ENCODE measurements at places on chromosomes 16 and 17. TPM values are rescaled to one million over a fixed set of nuclear protein-coding genes. Genes with fewer than 3 reads are reported as not detected.

DNA sequence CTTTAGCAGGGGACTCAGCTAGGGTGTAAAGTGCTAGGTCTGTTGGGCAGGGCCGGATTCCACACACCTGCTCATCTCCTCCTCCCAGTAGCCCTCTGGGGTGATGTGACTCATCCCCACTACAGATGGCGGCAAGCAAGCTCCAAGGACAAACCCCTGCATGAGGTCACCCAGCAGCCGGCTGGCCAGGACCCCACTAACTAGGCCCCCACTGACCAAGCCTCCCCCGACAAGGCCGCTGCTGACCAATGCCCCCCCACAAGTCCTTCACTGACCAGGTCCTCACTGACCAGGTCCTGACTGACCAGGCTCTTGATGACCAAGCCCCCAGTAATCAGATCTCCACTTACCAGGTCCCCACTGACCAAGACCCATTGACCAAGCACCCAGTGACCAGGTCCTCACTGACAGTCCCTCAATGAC, 36.7 kb downstream of the TNFRSF13B start:
- no peak for DNase-seq

GRCh38 chr17:5234645-5235576, at the start of gene SCIMP:
Gene SCIMP (minus strand): TSS chr17:5234860. CDS start chr17:5234755, 105 bp downstream.
- DNase-seq, result no peak

DNA sequence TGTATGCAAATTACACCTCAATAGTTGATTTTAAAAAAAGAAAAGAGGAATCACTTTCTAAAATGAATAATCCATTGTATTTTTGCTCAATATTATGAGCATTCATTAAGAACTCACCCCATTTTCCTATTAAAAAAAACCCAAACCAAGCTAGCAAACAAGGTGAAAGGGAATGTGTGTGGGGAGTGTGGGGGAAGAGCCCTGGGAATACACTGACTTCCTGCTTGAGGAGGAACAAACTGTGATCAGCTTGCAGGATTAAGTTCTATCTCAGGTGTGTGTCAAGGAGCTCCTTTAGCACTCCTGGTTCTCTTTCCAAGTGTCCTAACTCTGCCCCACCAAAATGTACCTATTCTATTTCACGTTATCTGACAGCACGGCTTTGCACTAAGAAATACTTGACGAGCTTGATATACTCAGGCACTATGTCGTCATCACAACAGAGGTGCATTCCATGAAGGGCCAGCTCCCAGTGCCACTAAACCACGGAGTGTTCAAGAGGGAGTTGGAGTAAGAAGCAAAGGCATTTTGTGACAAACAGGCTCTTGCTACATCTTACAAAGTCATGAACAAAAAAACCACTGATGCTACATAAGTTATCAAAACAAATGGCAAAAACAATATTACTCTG, 73.2 kb downstream of the MYH10 start:
- DNase-seq, result no peak

GLIS2 gene
- 6.9 TPM for total RNA-seq

- no peak for DNase-seq
These were observed 330 bp downstream of the CASKIN2 start for GRCh38 chr17:75514919-75515495.

GRCh38 chr16:28925386-28926228, 569 bp upstream of the RABEP2 start:
- no peak for DNase-seq

DNA sequence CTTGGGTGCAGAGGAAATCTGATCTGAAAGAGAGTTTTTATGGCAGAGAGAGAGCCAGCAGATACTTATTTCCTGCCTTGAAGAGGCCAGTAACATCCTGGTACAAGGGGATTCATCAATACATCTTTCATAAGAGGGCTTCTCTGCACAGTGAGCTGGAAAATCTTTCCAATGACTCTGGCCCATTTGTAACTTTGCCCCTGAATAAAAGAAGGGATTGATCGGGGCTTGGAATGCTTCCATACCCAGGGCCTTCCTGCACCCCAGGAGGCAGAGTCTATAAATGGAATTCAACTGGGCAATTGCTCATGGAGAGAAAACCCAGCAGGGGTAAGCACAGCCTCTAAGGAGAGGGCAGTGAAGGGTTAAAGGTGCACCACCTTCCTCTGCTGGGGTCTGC, 163.3 kb downstream of the XYLT1 start:
- no peak for DNase-seq

DNA sequence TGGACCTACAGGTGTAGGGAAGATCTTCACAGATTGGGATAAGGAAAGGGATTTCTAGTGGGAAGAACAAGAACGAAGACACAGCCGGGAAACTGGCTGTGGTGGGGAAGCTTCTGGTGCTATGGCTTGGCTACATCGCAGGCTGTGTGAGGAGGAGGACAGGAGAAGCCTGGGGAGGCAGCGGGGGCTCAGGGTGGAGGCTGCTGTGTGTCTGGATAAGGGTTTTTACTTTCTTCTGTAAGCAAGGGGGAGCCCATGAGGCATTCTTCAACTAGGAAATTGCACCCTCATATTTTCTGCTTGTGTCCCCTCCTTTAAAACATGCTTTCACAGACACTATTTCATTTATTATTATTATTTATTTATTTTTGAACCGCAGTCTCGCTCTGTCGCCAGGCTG, 2.9 kb upstream of the RHBDF2 start:
- DNase-seq, result no peak

GRCh38 chr17:19359856-19360255, 2.7 kb downstream of the B9D1 start:
- DNase-seq, result no peak

- DNase-seq, result no peak
These were observed at the start of gene RAPGEFL1 for GRCh38 chr17:40177275-40177874. Gene RAPGEFL1 (plus strand): TSS chr17:40177470. CDS start chr17:40177862, 392 bp downstream.

DNA sequence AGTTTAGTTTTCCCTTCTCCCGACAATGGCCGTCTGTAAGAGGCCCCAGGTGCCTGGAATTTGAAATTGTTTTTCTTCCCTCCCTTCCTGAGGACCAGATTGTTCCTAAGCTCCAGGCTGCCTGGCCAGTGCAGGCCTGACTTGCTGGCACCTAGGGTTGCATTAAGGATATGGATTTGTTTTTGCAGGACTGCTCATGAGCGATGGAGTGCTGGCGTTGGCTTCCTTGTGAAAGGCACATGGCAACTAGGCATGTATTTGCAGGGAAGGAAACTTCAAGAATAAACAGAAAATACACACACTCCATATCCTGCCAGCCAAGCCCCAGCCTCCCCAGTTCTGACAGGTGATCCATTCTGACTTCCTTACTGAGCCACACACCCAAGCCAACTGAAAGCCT, 25.5 kb upstream of the SOX9 start:
- no peak for DNase-seq

RUSF1 gene
- 64.6 TPM for total RNA-seq

CCL5 gene
- total RNA-seq, result 4.9 TPM

GRCh38 chr17:3691617-3692067, 4.3 kb downstream of the P2RX5 start:
- DNase-seq, result no peak

CACNA1G gene
- 4.9 TPM for total RNA-seq

- DNase-seq, result no peak
These were observed 202.2 kb upstream of the CHMP6 start for GRCh38 chr17:80789356-80789902.

- no peak for DNase-seq
These were observed 586.4 kb downstream of the MAF start for GRCh38 chr16:79013930-79014660.

DNA sequence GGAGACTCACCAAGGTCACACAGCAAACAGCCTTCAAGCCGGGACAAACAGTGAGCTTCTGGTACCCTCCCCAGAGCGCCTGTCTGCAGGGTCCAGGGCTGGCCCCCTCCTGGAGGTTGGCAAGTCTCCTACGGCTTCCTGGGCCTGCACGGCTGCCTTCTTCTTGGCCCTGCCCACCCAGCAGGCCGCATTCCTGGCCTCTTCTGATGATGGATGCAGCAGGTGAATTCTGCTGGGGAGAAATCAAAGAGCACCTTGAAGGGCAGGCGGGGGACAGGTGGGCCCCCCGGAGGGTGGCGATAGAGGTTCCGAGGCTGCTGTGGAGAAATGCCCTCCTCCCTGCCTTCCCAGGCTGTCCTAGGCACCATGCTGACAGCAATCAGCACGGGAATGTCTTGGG, 3.8 kb upstream of the NOS2 start:
- DNase-seq, result no peak

DNA sequence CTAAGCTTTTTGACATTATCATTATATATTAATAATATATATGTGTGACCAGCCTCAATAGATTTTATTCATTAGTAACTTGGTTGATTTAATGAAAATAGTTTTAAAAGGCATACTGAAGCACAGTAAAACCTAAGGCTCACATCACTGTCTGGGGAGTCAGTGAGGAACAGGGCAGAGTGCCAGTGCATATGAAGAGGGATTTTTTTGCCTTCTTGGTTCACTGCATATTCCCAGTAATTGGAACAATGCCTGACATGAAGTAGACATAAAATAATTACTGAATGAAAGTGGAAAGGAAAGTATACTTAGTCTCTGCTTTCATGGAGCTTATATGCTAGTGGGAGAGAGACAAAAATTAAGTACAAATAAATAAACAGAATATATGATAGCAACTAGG, 81.1 kb downstream of the FTO start:
- no peak for DNase-seq

DNA sequence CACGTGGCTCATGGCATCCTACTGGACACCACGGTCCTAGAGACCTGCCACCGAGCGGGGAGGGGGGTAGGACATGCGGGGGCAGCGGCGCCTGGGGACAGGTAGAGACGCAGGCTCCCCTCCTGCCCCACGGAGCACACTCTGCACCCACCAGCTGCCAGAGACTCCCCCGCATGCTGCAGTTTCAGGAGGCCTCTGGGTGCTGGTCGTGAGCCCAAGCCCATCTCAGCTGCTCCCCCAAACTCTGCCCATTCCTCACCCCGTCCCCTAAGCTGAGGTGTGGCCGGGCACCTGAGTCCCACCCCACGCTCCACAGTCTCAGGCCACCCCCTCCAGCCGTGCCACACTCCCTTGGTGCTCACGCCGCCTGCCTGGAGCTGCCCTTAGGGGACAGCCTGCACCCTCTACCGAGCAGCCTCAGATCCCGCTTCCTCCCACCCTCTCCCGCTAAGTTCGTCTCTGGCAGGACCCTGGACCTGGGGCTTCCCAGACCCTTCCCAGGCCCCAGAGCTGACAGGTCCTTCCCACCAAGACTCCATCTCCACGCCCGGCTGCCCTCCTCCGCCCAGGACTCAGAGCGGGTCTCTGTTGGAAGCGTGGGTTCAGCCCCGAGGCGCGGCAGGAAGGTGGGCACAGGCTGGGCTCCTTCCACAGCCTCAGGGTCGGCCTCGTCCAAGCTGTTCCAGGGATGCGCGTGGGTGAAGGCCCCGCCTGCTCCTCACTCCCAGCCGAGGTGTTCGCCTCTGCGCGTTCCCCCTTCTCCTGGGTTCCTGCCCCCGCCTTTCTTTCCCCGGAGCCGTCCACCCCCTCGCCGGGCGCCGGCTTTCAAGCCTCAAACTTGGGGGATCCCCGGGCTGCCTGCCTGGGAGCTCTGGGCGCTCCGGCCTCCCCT, 1.3 kb downstream of the RAB40B start:
- DNase-seq, result no peak
